ENCODE measurements at places on chromosomes 3 and 15. TPM values are rescaled to one million over a fixed set of nuclear protein-coding genes. Genes with fewer than 3 reads are reported as not detected.

The RTP4 gene
- 5.2 TPM for total RNA-seq

The LIPC gene
- 0.38 TPM for total RNA-seq

The FRMD4B gene
- 67.8 TPM for total RNA-seq

The CFAP92 gene
- total RNA-seq, result 0.51 TPM

DNA sequence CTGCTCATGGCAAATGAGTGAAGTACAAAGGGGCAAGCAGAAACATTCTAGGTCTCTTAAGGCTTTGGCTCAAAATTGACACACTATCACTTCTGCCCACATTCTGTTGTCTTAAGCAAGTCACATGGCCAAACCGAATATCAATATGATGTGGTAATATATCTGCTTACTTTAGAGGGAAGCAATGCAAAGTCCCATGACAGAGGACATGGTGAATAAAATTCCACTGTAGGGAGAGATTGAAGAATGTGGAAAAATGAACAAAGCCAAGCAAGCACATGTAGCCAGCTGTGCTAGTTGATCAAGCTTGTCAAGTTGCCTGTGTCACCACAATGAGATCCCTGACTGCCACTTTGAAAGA is 11.2 kb upstream of the TBC1D5 start:
- no peak for DNase-seq
